Substantia nigra (tissue), 51 donors: ENCODE measurements at places on chromosomes 5 and 9.

DNA sequence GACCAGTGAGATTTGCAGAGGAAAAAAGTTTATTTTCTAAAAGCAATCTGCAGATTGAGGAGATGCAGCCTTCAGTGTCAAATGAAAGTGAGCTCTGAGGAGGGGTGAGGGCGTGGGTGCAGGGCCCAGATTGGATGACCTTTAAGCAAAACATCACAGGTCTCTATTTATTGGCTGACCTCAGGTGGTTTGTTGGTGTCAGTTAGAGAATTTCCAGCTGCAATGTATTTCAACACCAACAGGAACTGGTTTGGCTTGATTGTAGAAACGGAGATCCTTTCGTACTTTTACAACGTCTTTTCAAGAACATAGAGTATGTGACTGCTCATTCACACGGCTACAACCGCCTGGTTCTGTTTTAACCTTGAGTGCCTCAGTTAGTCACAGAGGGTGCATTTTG, 1069.1 kb downstream of the EFNA5 start:
- no peak for DNase-seq

- DNase-seq: no peak
These were observed 39.5 kb upstream of the SLC12A7 start for GRCh38 chr5:1151316-1151715.

DNA sequence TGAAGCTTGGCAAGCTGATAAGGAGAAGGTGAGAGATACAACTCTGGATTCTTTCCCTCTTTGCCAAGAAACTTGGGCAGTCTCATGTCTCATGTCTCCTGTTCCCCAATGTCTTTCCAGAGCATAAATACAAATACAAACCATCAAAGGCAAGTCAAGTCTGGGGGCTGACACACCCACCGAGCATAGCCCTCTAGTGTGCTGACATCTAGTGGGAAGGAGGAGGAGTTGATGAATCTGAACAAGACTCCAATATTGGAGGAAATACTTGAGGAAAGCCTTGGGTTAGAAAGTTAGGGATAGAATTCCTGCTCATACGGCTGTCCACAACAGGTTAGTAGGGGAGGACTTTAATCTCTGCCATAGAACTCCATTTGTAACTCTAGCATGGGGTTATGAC, 8.6 kb downstream of the MLANA start:
- DNase-seq: no peak

GRCh38 chr9:33172256-33173238, 5.4 kb upstream of the B4GALT1 start:
- DNase-seq: no peak

DNA sequence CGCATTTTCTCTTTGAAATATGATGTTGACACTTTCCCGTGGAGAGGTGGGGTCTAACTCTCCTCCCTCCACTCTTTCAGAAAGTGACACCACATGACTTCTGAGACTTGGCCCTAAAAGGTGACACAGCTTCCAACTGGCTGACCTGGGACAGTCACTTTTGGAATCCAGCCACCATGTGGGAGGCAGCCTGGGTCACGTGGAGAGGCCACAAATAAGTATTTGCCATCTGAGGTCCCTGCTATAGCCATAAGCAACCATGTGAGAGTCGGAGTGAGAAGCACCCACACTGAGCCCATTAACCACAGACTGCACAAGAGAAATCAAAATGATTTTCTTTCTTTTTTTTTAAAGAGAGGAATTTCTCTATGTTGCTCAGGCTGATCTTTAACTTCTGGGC, 4.1 kb upstream of the PHYKPL start:
- DNase-seq: no peak

- no peak for DNase-seq
These were observed 66.1 kb upstream of the PPP1R26 start for GRCh38 chr9:135413461-135413860.

GRCh38 chr5:35230038-35230611, at the start of gene PRLR:
Gene PRLR (minus strand): TSS chr5:35230487. CDS start chr5:35089620, 140,867 bp downstream.
- DNase-seq: no peak

GRCh38 chr5:19902316-19902934, 85.6 kb downstream of the CDH18 start:
- no peak for DNase-seq

DNA sequence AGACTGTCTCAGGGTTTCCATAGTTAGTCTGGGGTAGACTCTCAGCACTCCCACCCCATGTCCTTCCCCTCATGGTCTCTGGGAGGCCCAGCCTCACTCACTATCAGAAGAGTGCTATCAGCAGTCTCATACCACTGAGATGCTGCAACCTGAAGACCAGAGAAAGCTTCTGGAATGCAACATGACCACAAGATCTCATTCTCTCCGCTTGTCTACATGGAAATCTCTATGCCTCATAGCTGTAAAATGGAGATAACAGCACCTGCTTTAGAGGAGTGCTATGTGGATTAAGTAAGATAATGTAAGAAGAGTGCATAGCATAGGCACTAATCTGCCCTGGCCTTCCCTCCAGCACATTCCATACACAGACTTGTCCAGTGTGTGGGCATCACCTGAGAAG, 47.0 kb upstream of the ZNF169 start:
- no peak for DNase-seq

- no peak for DNase-seq
These were observed 31.7 kb downstream of the BASP1 start for GRCh38 chr5:17249029-17249634.

DNA sequence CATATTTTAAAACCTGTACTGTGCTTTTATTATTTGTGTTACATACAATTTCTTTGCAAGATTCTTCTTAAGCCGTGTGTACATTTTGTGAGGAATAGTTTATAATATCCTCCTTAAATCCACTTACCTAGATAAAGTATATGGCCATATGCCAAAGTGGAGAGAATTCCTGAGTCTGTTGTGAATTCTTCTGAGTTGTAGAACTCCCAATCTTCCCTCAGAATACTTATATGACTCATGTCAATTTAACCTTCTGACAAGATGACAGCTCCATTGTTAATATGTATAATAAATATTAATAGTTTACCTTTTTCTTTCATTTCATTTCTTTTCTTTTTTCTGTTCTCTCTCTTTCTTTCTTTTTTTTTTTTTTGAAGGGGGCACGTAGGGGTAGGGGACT, 6.0 kb upstream of the RICTOR start:
- DNase-seq: no peak

DNA sequence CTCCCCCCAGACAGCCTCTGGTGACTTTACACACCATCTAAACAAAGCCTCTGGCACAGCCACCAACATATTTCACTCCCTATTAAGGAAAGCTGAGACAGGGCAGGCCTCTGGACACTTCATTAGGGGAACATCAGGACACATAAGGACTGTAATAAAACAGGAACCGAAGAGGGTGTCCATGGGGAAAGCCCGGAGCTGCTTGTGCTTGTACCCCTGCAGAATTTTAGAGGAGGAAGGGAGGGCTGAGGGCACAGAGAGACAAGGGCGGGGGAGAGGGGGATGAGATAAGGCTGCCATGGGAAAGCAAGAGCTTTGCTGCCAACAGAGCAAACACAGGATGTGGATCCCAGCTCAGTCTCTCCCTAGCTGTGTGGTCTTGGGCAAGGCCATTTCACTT, 138.4 kb downstream of the ASTN2 start:
- DNase-seq: no peak

DNA sequence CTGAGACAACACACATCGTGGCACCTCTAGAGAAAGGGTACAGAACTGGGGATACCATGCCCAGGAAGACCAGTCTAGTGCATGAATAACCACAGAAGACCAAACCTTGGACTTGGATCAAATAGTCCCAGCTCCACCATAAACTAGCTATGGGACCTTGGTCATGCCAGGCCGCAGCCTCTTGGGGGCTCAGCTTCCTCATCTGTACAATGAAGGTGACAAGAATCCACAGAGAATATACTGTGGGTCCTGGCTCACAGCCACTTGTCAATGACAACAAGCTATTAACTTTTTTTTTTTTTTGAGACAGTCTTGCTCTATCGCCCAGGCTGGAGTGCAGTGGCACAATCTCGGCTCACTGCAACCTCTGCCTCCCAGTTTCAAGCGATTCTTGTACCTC, 3.9 kb downstream of the KYAT1 start:
- no peak for DNase-seq

GRCh38 chr5:61001647-61002046, 56.6 kb downstream of the NDUFAF2 start:
- no peak for DNase-seq

DNA sequence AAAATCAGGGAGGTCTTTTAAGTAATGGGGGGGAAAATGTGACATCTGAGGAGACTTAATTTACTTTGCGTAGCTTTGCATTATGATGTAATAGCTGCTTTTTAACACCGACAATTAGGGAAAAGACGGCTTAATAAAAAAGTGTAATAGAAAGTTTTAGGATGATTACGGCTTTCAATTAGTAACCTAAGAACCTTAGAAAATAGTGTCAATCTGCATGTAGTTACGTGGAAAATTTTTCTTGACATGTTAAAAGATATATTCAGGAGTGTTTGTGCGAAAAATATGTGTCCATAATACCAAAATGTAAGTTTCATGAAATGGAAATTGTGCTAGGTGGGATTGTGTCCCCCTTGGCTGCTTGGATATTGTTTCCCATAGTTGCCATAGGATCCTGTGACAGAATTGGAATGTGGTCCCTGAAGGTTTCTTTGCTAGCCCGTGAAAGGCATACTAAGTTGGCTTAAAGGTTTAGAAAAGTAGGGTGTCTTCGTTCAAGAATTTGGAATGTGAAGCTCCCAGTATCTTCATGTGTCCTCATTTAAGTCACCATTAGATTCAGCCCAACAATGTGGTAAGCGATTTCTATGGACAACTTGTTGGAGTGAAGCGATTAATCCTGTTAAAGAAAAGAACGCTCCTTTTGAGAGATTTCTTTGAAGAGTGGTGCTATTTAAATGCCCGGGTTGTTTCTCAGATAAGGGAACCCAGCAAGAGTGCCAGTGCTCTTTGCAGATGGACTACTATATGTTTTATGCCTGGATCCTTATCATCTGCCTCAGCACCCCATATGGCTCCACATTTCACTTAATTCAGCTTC, 2.0 kb downstream of the RGMB start:
- no peak for DNase-seq

GRCh38 chr5:176810081-176810597, at the start of gene UNC5A:
Gene UNC5A (plus strand): TSS chr5:176810559. CDS start chr5:176810751, 192 bp downstream.
- DNase-seq: no peak

DNA sequence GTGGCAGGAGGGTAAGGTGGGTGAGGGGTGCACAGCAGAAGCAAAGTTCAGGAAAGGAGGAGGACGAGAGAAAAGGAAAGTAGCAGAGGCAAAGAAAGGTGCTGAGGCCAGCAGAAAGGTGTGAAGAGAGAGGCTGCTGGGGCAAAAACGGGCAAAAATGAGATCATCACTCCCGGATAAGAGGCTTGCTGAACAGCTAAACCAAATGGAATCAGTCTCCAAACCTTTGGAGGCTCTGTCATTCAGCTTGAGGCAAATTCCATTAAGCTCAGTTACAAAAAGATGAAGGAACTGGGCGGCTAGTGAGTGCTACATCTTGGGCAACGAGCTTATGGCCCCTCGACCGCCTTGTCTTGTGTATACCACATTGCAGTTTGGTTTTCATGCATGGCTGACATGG, 136.4 kb downstream of the FSTL4 start:
- DNase-seq: no peak

DNA sequence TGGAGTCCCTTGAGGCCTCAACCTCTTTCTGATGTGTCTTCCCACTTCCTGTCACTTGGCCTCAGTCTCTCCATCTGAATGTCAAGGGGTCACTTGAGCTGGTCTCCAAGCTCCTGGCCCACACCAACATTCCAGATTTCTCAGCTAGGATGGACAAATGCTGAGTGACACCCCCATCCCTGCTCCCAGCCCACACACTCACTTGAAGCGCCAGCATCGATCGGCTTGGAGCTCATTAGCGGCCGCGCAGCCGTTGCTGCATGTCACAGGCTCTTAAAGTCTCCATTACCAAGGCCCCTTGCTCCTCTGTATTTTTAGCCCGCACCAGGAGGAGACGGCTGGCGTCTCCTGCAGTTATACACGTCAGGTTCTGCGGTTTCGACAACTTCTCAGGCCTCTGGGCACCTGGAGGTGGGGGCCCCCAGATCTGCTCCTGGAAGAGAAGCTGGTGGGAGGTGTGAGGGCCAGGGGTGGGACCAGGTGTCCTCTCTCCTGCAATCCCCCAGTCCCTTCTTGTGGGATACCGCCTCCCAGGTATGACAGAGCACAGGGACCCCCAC, 33.4 kb upstream of the ARAP3 start:
- no peak for DNase-seq

GRCh38 chr9:111250875-111251842, 78.9 kb downstream of the OR2K2 start:
- no peak for DNase-seq
